Fibroblast of skin of back (primary cell): ENCODE measurements at places on chromosomes 3 and 15.
A peak's percentile ranks its signal among the peaks of the same experiment; 100 is the strongest.

GRCh38 chr3:10631224-10631623 is 125.8 kb upstream of the ATP2B2 start:
- DNase-seq = no peak

DNA sequence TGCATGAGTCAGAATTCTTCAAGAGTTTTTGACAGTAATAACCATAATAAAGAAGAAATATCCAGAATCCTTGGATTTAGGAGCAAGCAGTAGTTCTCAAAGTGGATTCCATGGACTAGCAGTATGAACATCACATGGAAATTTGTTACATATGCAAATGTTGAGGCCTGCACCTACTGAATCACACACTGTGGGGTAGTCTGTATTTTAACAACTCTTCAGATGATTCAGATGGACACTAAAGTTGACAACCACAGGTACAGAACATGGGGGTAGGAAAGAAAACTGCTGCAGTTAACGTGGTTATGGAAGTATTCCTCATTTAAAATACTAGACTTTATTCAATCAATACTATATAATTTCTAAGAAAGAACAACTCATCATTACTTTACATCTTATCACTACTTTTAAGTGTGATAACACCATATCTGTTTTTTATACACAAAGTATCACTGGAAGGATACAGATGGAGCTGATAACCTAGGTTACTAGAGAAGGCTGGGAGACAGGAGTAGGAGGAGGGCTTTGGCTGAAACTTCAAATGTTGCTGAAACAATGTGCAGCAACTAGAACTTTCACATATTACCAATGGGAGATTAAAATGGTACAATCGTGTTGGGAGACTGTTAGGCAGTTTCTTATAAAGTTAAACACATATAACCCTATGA is 11.7 kb downstream of the NEDD4 start:
- DNase-seq = no peak

DNA sequence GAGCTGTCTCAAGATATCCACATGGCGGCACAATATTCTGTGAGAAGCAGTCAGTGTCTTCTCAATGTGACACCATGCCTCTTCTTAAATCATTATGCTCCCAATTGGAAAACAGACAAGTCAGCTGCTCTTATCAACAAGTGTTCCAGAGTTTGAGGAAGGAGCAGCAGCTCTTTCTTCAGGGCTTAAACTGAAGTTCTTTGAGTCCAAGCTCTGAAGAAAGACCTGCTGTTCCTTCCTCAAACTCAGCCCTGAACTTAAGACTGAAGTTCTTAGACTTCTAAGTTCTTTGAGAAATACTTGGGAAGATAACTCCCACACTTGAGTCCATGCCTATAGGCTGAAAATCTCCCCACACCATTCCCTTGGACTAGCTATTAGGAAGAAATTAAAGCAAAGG is 43.4 kb downstream of the NPTN start:
- DNase-seq = no peak

DNA sequence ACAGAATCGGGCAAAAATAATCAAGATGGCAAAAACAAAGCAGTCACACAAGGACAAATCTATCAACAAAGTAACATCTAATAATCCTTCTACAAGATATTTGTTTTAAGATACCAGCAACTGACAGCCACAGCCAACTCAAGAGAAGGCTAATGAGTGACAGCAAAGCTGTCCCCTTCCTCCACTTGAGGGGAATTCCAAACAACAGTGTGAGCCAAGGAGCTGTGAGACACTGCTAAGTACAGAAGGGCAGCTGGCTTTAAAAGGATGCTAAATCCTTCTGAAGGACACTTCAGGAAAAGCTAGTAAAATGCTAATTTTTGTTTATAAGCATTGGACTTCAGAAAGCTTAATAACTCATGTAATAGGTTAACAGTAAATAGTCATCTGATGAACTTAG is 120.3 kb upstream of the GOLGA8J start:
- DNase-seq = no peak

DNA sequence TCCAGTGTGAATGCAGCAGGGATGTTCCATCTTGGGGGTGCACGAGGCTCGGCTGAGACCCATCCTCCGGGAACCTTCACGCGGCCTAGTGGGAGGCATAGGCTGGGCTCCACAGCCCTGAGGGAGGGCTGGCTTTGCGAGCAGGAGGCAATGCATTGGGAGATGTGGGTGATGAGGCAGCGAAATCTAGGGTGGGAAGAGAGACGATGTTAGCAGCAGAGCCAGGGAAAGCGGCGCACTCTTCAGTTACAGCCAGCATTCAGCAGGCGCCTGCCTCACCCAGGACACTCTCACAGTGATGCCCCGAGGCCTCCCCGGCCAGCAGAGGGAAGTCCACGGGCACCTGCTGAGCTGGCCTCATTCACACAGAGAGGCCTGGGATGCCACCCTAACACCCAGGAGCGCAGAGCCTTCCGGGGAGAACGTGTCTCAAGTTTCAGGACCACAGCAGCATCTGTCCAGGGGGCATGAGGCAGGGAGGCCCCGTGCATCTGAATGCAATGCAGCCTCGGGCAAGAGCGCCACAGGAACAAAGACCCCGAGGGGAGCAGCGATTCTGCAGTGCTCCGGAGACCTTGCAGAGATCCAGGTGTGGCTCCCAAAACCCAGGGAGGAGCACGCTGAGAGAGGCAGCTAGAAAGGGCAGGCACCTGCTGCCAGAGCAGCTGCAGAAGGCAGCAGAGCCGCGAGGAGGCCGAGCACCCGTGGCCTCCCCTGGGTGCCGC is 102.4 kb downstream of the NUP210 start:
- DNase-seq = no peak

DNA sequence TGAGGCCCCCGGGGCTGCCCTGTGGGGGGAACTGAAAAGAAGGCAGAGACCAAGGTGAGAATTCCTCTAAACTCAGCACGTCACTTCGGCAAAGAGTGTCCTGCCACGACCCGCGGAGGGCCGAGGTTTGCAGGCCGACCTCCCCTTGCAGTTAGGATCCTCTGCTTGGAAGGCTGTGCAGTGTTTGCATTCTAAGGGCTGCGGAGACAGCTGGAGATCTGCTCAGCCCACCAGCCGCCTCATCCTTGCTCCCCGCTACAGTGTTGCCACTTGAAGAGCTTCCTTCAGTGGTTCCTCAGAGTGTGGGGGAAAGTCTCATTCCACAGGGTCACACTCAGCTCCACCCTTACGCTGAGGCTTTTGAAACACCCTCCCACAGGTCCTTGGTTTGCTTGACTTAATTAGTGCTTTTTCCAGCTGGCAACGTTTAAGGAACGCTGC is 10.8 kb downstream of the SLC51A start:
- no peak for DNase-seq

- DNase-seq = no peak
Measured at GRCh38 chr15:84817466-84818081, 418 bp downstream of the ALPK3 start.

- DNase-seq = peak; percentile 67
Measured at GRCh38 chr15:60155661-60156060, 151.6 kb downstream of the FOXB1 start.

DNA sequence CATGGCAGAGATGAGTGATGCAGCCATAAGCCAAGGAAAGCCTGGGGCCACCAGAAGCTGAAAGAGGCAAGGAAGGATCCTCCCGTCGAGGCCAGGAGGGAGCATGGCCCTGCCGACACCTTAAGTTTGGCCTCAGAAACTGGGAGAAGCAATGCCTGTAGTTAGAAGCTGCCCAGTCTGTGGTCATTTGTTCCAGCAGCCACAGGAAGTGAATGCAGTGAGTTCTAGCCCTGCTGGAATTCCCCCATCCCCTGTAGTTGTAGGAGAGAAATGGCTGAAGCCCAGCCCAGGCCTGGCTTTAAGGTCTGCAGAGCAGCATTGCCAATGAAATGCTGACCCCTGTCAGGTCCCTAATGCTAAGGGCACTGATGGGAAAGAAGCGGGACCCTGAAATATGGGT is 12.2 kb upstream of the CHSY1 start:
- DNase-seq = no peak

GRCh38 chr3:112043621-112044201 is 9.2 kb downstream of the TMPRSS7 start:
- DNase-seq = peak; percentile 75

DNA sequence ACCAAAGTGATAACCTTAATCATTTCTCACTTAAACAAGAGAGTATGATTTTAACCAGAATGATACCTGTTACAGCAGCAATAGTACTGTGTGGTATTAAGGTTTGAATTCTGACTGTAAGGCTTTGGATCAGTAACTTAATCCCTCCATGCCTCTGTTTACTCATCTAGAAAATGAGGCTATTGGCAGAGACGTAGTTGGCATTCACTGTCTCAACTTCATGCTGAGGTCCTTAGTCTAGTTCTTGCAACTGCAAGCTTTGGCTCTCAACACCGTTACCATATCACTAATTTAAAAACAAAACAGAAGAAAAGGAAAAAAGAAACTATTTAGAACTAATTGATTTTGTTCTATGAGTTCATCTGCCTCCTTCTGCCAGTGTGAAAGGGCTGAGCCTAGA is 875.4 kb downstream of the MCTP2 start:
- no peak for DNase-seq

DNA sequence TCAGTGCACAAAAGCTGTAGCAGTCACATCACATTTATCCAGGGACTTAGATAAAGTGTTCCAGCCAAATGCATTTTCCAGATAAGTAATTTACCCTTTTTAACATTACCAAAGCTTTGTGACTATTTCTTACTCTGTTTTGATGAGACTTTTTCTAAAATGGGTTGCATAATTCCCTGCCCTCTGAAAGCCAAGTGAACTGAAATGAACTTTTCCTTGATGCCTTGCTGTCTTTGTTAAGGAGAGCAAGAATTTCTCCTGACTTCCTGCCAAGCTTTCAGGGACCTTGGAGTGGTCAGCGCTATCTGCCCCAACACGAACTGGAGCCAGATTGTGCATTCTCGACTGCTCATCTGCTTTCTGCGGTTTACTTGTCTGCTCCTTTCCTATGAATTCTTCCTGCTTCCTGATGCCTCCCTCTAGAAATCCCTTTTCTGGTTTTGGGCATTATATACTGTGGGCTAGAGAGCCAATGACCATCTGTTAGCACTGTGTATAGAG is 34.8 kb downstream of the EIF4E3 start:
- peak; percentile 64 for DNase-seq
